ENCODE measurements at places on chromosomes 5 and 9. TPM values are rescaled to one million over a fixed set of nuclear protein-coding genes. Genes with fewer than 3 reads are reported as not detected.
A peak's percentile ranks its signal among the peaks of the same experiment; 100 is the strongest.

DNA sequence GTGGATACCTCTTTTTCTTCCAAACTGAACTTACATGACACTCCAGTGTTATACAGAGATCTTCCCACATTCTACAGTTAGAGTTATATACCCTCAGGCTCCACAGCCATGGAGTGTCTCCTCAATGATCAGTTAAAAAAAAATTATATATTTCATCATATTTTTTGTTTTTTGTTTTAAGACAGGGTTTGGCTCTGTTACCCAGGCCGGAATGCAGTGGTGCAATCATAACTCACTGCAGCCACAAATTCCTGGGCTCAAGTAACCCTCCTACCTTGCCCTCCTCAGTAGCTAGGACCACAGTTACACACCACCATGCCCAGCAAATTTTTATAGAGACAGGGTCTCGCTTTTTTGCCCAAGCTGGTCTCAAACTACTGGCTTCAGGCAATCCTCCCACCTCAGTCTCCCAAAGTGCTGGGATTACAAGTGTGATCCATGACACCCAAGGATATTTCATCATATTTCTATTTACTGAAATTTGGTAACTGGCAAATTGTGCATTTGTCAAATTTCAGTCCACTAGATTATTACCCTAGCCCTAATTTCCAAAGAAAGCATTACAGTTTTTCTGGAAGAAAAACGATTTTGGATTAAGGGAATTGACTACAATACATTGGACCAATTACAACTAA is 18.1 kb upstream of the SCAI start:
- no peak overlapping the region for H3K27ac ChIP-seq
- no peaks in the 10 kb centered on the region for H3K36me3 ChIP-seq
- H3K27me3 ChIP-seq = no peaks in the 10 kb centered on the region
- H3K4me1 ChIP-seq = no peaks in the 10 kb centered on the region
- no peak for DNase-seq
- H3K4me3 ChIP-seq = no peak overlapping the region

DNA sequence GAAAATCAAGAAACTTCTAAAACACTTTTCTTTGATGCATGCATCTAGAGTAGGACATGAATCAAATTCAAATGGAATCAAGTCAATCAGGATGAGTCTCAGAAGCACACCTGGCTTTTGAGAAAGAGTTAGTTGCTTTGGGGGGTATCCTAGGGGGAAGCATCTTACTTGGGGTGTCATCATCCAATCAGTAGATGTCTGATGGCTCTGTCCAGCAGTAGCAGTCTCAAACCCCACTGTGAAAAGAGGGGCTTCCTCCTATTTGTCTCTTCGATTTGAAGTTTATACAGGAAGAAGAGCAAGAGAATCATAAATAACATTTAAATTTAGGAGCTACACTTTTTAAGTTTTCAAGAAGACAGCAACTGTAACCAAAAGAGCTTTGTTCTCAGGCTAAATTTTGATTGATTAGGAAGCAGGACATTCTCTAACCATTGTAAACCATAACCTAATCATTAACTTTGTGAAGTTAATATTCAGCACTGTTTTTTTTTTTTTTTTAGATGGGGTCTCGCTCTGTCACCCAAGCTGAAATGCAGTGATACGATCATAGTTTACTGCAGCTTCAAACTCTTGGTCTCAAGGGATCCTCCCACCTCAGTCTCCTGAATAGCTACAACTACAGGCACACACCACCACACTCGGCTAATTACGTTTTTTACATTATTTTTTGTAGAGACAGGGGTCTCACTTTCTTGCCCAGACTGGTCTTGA is 614.7 kb downstream of the CSNK1G3 start:
- no peak overlapping the region for H3K27ac ChIP-seq
- DNase-seq = no peak
- H3K4me1 ChIP-seq = peaks cover 16% of the 10 kb centered on the region
- no peak overlapping the region for H3K4me3 ChIP-seq
- no peaks in the 10 kb centered on the region for H3K36me3 ChIP-seq
- H3K27me3 ChIP-seq = no peaks in the 10 kb centered on the region

GRCh38 chr5:56985936-56986625 is 34.2 kb upstream of the MIER3 start:
- H3K27ac ChIP-seq = no peak overlapping the region
- no peaks in the 10 kb centered on the region for H3K4me1 ChIP-seq
- no peak overlapping the region for H3K4me3 ChIP-seq
- no peaks in the 10 kb centered on the region for H3K27me3 ChIP-seq
- no peak for DNase-seq

GRCh38 chr5:145471026-145471425 is 364.1 kb downstream of the PRELID2 start:
- H3K4me3 ChIP-seq = no peak overlapping the region
- DNase-seq = no peak
- no peaks in the 10 kb centered on the region for H3K36me3 ChIP-seq
- no peak overlapping the region for H3K27ac ChIP-seq
- H3K27me3 ChIP-seq = no peaks in the 10 kb centered on the region

DNA sequence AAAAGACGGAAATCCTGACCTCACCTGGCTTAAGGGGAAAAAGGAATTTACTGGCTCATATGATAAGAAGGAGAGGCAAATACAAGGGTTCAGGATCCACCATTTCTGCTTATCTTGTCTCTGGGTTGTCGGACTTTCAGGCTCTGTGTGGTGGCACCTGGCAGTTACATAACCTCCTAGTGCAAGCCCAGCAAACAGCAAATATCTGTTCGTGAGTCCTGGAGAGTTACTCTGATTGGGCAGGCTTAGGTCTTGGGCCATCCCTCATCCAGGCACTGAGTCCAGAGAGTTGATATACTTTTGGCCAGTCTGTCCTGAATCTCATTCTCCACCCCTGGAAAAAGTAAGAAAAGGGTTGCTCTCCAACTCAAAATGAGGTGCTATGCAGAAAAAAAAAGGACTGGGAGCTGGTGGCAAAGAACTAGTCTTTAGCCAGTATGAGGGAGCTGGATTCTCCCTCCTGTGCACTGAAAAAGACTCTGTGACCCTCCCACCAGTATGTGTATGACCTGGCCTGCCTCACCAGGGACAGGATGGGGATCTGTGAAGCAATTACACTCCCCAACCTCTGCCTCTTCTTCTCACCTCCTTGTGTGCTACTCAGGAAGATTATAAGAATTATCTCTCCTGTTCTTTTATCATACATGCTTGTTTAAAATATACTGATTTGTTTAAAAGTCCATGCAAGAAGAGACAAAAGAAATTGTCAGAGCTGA is 282.9 kb downstream of the ARHGAP26 start:
- H3K4me1 ChIP-seq = no peaks in the 10 kb centered on the region
- H3K27me3 ChIP-seq = no peaks in the 10 kb centered on the region
- H3K4me3 ChIP-seq = no peak overlapping the region

DNA sequence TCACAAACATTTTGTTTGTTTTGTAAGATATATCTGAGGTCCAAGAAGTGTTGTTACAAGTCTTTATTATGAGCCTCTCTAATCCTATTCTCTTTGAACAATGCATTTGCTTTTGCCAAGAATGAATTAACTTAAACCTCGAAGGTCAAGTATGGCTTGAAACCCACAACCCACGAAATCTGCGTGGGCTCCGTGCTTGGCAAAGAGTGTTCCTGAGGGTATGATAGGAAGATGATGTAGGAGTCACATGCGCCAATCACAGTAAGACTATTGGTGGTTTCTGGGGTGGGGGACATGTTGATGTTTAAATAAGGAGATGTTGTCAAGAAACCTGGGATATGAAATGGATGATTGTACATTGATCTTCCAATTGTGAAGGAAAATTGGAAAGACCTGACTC is 330.8 kb upstream of the RFX3 start:
- peaks cover 7% of the 10 kb centered on the region for H3K36me3 ChIP-seq
- H3K27me3 ChIP-seq = no peaks in the 10 kb centered on the region
- peaks cover 8% of the 10 kb centered on the region for H3K4me1 ChIP-seq
- no peak overlapping the region for H3K4me3 ChIP-seq
- no peak for DNase-seq

DNA sequence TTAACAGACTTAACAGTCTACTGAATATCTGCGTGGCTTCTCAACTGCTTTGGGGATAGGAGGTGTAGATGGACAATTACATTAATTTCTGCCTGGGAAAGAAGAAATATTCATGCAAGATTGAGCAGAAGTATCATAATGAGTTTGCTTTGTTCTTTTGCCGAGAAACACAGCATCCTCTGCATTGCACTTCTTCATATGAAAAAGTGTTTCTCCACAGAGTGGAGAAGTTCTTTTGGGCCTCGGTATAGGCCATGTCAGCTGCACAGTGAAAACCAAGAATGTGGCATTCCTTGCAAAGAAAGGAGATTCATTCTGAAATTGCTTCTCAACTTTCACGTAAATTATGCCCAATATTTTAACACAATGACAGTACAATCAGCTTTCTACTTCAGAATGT is 17.6 kb upstream of the SNX2 start:
- no peak overlapping the region for H3K4me3 ChIP-seq
- DNase-seq = no peak

DNA sequence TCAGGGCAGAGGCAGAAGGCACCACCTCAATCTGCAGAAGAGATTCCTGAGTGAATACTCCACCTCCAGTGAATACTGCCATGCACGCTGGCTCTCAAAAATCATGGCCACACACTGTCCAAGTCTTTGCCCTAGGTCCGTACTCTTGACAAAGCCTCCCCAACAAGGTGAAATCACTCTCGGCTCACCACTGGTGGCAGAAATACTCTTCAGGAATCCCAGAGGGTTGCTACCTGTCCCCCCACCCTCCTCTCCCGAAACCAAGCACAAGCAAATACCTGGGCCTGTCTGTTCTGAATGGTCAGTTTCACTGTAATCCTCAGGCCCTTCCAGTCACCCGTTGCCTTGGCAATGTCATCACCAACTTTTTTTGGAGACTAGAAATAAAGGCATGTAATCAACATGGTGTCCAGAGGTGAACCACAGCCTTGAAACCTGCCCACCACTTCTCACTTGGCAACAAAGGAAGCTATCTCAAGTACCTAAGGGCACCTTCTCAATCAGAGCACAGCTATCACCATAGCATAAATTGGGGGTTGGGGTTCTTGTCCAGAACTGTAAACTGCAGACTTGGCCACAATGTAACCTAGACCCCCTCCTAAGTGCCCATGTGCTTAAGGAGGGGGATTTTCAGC is 1.8 kb downstream of the RPL12 start:
- no peak for DNase-seq
- peak overlapping the region; percentile 79 for H3K4me3 ChIP-seq
- peak overlapping the region; percentile 44 for H3K27ac ChIP-seq
- H3K4me1 ChIP-seq = peaks cover 22% of the 10 kb centered on the region

The JAK2 gene
- 3.2 TPM for total RNA-seq

The PALM2AKAP2 gene
- total RNA-seq = 3.9 TPM

The CFAP77 gene
- total RNA-seq = 1.8 TPM

The TSSK1B gene
- total RNA-seq = not detected

The SPINK13 gene
- not detected for total RNA-seq

The CDC20B gene
- total RNA-seq = not detected
